Stomach (tissue), 19 donors: ENCODE measurements at places on chromosomes 16 and 17. TPM values are rescaled to one million over a fixed set of nuclear protein-coding genes. Genes with fewer than 3 reads are reported as not detected.

CORO7 gene
- total RNA-seq = 20.4 TPM

DNA sequence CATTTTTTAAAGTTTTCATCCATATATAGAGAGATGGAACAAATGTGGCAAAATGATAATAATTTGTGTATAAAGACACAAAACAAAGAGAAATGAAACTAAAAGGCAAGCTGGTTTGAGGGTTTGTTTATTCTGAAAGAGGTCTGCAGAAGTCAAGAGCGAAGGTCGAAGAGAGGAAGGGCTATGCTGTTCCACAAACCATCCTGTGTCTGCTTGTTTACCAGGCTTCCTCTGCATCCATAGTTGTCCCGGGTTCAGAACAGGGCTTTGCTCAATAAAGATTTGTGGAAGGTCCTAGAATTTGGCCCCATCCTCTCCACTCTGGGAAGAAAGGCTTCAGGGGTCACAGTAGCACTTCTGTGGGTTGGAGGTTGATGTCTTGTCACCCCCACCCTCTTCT is 2.4 kb upstream of the MARVELD3 start:
- H3K27me3 ChIP-seq = peaks cover 59% of the 10 kb centered on the region
- H3K4me3 ChIP-seq = no peak overlapping the region
- DNase-seq = no peak
- peaks cover 12% of the 10 kb centered on the region for H3K4me1 ChIP-seq
- H3K36me3 ChIP-seq = no peaks in the 10 kb centered on the region

SLX4 gene
- 8.8 TPM for total RNA-seq

GRCh38 chr16:21023509-21024202 is 123.1 kb downstream of the LYRM1 start:
- H3K27me3 ChIP-seq = no peaks in the 10 kb centered on the region
- no peak overlapping the region for H3K27ac ChIP-seq
- peak; percentile 41 for DNase-seq
- H3K4me3 ChIP-seq = no peak overlapping the region
- no peaks in the 10 kb centered on the region for H3K4me1 ChIP-seq

SLC5A10 gene
- total RNA-seq = not detected

TEX19 gene
- total RNA-seq = not detected

- H3K4me1 ChIP-seq = peaks cover 12% of the 10 kb centered on the region
- DNase-seq = peak; percentile 65
- H3K27ac ChIP-seq = no peak overlapping the region
These were observed 4.3 kb upstream of the ZDHHC7 start for GRCh38 chr16:85015481-85016187.

DNA sequence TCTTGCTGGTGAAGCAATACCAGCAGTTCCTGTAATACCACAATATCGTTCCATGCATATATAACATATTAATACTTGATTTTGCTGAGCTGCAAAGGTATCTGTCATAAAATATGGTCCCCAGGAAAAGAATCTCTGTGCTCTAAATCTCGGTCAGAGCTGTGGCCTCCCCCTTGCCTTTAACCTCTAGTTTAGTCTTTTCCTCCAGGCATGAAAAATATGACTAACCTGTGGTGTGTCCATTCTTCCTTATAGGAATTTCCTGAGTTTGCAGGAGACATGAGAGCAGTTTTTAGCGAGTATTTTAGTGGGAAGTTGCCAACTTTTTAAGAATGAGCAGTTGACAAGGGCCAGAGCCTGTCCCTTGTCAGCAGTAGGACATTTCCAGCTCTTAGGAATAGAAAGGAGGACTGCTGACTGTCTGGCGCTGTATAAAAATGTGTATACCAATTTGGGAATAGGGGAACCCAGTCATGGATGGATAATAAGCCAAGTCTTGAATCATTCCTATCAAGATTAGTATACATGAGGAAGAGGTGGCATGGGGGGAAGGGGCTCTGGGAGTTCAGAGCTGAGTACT is 8.7 kb downstream of the ATXN1L start:
- no peaks in the 10 kb centered on the region for H3K27me3 ChIP-seq
- H3K36me3 ChIP-seq = peaks cover 82% of the 10 kb centered on the region
- no peak for DNase-seq
- no peak overlapping the region for H3K27ac ChIP-seq
- no peak overlapping the region for H3K4me3 ChIP-seq

ZNF778 gene
- total RNA-seq = 4.1 TPM

DNA sequence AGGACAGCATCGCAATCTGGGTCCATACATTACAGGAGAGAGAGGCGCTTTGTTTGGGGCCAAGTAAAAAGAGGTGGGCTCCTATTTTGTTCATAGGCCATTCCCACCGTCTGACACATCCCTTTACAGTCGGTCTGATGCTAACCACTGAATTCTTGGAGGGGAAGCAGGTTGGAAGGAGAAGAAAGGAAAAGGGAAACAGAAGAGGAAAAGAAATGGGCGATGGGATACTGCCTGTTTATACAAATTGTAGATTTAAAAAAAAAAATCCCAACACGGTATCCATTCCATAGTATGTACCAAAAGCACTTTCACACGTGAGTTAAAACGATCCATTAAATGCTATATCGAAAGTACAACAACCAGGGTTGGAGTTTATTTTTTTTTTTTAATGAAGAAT is 4.0 kb upstream of the ZFHX3 start:
- H3K27ac ChIP-seq = peak overlapping the region; percentile 93
- H3K4me3 ChIP-seq = no peak overlapping the region
- DNase-seq = no peak
- no peaks in the 10 kb centered on the region for H3K36me3 ChIP-seq

GRCh38 chr16:54938212-54939028 is 7.8 kb downstream of the IRX5 start:
- H3K27me3 ChIP-seq = peaks cover 70% of the 10 kb centered on the region
- H3K36me3 ChIP-seq = no peaks in the 10 kb centered on the region

DNA sequence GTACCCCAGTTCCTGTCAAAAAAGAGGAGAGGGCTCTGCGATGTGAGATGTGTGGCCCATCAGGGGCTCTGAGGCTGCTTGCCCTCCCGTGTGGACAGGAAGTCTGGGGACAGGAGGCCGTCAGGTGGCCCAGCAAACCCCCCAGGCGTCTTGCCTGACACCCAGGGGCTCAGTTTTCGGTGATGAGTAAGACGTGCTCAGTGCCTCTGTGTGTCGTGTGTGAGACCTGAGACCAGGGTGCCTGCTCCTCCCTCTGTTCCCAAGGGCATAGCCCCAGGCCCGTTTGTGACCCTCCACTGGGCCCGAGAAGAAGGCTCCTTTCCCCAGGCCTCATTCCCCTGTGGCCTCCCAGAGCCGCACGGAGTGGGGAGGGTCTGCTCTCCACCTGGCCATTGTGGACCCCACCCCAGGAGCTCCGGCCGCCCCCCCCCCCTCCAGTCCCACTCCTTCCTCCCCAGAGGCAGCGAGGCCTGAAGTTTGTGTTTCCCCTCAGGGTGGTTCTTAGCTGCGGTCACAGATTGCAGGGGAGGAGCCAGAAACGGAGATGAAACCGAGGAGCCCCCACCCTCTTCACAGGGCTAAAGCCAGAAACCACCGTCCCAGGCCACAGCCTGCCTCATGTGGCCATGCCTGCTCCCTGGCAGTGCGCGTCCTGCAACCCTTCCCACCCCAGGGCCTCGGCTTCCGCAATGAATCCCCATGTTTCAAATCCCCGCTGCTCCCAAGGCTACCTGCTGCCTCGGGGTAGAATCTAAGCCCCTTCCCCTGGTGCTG is 4.9 kb upstream of the ACTG1 start:
- peak overlapping the region; percentile 100 for H3K27ac ChIP-seq
- no peaks in the 10 kb centered on the region for H3K27me3 ChIP-seq
- no peaks in the 10 kb centered on the region for H3K36me3 ChIP-seq
- DNase-seq = peak; percentile 46
- H3K4me3 ChIP-seq = peak overlapping the region; percentile 75
- peaks cover 63% of the 10 kb centered on the region for H3K4me1 ChIP-seq

USP10 gene
- total RNA-seq = 54.2 TPM

TP53TG3C gene
- not detected for total RNA-seq

KRT12 gene
- total RNA-seq = not detected

DNA sequence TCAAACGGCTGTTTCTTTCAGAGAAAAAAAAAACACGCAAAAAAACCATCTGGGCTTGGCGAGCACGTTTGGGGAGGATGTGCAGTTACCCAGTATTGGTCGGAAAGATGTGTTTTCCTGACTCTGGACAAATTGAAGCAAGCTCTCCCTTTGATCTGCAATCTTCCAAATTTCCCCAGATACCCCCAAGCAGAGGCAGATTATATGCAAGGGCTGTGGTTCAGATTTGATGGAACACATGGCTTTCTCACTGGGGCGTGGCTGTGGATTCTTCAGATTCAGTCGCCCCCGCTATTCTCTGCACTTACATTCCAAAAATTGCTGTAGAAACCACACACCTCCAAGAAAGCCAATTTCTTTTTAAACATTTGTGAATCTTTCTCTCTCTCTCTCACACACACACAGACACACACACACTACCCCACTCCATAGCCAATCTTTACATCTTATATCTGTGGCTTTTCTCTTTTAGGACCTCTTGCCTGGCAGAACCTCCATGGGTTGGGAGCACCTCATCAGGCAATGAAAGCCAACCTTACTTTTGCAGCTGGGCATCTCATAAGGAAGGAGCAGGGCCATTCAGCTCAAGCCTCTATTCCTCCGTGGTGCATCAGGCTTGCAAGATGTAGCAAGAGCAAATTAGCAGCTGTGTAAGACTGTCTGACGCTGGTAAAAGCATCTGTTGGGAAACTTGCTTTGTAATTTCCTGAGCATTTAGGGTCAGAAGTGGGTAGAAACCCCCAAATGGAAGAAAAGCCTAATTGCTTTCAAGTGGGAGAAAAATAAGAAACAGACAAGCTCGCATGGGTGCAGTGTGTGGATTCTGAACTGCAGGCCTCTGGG is 103.9 kb upstream of the FAM20A start:
- no peak overlapping the region for H3K27ac ChIP-seq
- H3K4me3 ChIP-seq = no peak overlapping the region
- no peaks in the 10 kb centered on the region for H3K36me3 ChIP-seq
- peaks cover 6% of the 10 kb centered on the region for H3K4me1 ChIP-seq
- peak; percentile 23 for DNase-seq

OSBPL7 gene
- total RNA-seq = 61.6 TPM

DNA sequence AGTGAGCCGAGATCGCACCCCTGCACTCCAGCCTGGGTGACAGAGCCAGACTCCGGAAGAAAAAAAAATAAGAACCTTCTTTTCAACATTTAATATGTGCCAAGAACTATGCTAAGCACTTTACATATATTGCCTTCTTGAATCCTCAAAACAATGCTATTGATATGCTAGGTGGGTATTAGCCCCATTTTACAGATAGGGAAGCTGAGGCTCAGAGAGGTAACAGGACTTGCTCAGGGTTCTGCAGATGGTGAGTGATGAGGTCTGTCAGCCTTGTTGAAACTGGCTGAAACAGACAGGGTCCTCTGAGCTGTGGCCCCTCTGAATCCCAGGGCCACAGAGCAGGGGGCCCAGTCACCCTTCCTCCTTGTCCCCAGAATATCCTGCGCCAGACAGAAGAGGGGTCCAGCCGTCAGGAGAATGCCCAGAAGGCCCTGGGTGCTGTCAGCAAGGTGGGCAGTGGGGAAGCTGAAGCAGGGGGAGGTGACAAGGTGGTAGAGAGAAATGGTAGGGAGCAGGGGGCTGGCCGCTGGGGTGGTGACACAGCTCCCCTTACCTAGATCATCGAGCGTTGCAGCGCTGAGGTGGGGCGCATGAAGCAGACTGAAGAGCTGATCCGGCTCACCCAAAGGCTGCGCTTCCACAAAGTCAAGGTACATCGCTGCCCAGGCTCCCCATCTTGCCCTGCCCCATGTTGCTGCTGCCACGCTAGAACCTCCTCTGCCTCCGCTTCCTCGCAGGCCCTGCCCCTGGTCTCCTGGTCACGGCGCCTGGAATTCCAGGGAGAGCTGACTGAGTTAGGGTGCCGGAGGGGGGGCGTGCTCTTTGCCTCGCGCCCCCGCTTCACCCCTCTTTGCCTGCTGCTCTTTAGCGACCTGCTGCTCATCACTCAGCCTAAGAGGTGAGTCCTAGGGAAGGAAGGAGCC is 8.2 kb downstream of the ARHGEF15 start:
- H3K27me3 ChIP-seq = peaks cover 19% of the 10 kb centered on the region
- peaks cover 16% of the 10 kb centered on the region for H3K4me1 ChIP-seq
- no peak overlapping the region for H3K27ac ChIP-seq
- H3K4me3 ChIP-seq = no peak overlapping the region
- H3K36me3 ChIP-seq = no peaks in the 10 kb centered on the region
- no peak for DNase-seq

ITGAD gene
- 0.29 TPM for total RNA-seq

GRCh38 chr17:47850692-47851573 is at the start of gene SP6:
SP6 (minus strand) TSS chr17:47851163; CDS start chr17:47848429, 2,734 bp downstream.
- peak; percentile 94 for DNase-seq
- H3K27ac ChIP-seq = peak within 1 kb of the TSS; percentile 55
- H3K4me1 ChIP-seq = peaks cover 41% of the 10 kb centered on the region
- peaks cover 100% of the 10 kb centered on the region for H3K27me3 ChIP-seq

DNA sequence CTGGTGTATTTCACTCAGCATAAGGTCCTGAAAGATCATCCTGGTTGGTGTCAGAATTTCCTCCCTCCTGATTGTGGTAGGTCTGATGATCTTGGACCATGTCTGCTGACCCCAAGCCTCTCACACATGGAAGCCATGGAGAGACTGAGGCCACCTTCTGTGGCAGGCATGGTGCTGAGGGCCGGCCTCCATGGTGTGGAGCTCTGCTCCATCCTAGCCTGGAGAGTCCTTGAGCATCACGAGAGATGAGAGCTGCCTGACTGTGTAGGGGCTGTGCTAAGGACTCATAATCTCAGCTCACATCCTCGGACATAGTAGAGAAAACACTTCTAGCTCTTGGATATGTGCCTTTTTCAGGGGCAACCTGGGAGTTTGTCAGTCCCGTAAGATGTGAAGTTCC is 40.6 kb downstream of the MPRIP start:
- H3K27ac ChIP-seq = no peak overlapping the region
- no peak for DNase-seq
- peaks cover 45% of the 10 kb centered on the region for H3K4me1 ChIP-seq
- H3K36me3 ChIP-seq = peaks cover 60% of the 10 kb centered on the region
- no peak overlapping the region for H3K4me3 ChIP-seq

- no peaks in the 10 kb centered on the region for H3K36me3 ChIP-seq
- H3K4me3 ChIP-seq = no peak overlapping the region
- H3K4me1 ChIP-seq = no peaks in the 10 kb centered on the region
- DNase-seq = no peak
These were observed 13.6 kb upstream of the NLRC5 start for GRCh38 chr16:56975714-56976113.

DNA sequence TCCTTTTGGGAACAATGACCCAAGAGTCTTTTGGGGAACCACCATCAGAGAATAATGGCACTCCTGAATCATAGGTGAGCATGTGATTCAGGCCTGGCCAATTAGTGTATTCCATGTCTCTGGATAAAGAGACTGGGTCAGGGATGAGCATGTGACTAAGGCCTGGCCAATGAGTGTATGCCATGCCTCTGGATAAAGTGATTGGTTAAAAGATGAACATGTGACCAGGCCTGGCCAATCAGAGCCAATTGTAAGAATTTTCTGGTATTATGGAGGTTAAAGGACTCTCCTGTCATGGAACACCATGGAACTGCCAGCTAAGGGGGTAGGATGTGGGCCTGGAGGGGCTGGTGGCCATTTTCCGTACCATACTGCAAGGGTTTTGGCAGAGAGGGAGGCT is 194.3 kb downstream of the C16orf78 start:
- no peaks in the 10 kb centered on the region for H3K36me3 ChIP-seq
- no peak overlapping the region for H3K4me3 ChIP-seq
- no peaks in the 10 kb centered on the region for H3K27me3 ChIP-seq
- no peak overlapping the region for H3K27ac ChIP-seq
- H3K4me1 ChIP-seq = peaks cover 12% of the 10 kb centered on the region

MARVELD3 gene
- total RNA-seq = 2.4 TPM

DPEP2 gene
- total RNA-seq = not detected
